Erythroblast (primary cell): ENCODE measurements at places on chromosomes 4 and X.

GRCh38 chr4:168917138-168917779 lies 92.8 kb downstream of the CBR4 start:
- DNase-seq: peak; percentile 64

DNA sequence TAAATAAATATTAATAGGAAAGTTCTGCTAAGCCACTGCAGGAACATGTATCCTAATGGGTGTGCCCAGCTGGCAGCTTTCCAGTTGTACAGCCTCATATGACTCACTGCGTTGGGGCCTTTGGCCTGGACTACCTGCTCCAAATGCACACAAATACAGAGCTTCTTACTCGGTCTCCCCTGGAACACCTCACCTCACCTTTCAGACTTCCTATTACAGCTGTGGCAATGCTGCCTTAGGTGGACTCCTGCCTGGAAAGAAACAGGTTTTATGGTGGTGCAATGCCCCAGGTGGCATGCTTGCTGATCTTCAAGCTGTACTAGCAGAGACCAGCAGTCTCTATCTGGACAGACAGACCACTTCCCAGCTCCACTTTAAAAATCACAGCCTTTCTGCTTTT lies 85.7 kb upstream of the EXOC1L start:
- peak; percentile 92 for DNase-seq

- no peak for DNase-seq
These were observed 10.3 kb downstream of the SNX25 start for GRCh38 chr4:185219551-185220344.

GRCh38 chr4:187732524-187732923 lies 263.0 kb upstream of the ZFP42 start:
- DNase-seq: no peak

- peak; percentile 7 for DNase-seq
These were observed 63.3 kb downstream of the GALNT7 start for GRCh38 chr4:173231916-173232315.

DNA sequence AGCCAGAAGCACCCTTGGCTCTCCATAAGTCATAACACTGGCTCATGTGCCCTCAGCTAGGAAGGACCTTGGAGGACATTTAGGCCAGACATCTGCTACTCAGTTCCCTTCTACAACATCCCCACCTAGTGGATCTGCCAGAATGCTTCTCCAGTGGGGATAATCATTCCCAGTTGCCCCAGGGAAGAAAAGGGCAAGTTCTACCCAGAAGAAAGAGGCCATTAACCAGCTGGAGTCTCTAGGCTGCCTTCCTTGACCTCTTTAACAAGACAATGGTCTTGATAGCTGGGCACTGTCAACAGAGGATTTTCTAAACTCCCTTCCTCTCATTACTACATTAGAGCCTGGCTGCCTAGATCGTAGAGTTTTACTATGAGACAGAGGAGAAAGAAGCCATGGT lies 42.0 kb downstream of the LGI2 start:
- DNase-seq: no peak

- no peak for DNase-seq
These were observed 74.4 kb upstream of the NAP1L2 start for GRCh38 chrX:73289039-73289438.

- peak; percentile 44 for DNase-seq
These were observed 208.4 kb downstream of the NWD2 start for GRCh38 chr4:37452952-37453280.

DNA sequence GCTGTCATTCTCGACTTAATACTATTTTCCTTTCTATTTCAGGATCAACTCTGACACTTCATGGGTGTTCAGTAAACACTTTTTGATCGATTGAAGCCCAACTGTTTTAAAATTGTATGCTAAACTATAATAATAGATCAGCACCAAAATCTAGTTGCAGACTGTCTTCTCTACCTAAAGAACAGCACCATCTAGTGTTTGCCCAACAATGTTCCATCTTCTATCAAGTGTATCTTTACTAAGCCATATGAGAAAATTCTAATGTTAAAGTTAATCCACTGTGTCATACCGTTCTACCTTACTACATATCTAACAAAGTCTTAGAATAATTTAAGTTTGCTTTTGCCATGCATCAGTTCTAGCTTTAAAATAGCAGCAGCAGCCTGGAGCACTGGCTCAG lies 113.0 kb upstream of the PRDX4 start:
- DNase-seq: peak; percentile 5

GRCh38 chrX:112774651-112775293 lies 65.9 kb downstream of the AMOT start:
- no peak for DNase-seq

GRCh38 chr4:163612762-163613161 lies 118.3 kb downstream of the TMA16 start:
- DNase-seq: no peak

- no peak for DNase-seq
These were observed 18.0 kb downstream of the DOK7 start for GRCh38 chr4:3481113-3481531.

GRCh38 chrX:3271834-3272186 lies 74.6 kb downstream of the MXRA5 start:
- no peak for DNase-seq

GRCh38 chrX:109485470-109486340 lies 3.8 kb upstream of the GUCY2F start:
- DNase-seq: peak; percentile 73

DNA sequence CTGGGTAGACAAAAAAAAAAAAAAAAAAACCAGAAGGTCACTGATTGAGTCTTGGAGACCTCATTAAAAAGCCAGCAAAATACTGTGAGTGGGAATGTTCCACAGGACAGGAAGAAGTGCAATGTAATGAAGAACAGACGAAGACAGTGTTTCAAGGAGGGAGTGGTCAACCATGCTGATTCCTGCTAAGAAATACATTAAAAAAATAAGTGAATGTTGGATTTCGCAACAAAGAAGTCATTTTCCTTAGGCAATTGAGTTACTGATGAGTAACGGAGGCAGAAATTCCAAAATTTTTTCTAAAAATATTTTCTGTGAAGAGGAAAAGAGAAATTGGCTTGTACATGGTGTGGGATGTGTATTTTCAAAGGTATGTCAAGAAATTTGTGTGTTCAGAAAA lies 94.3 kb upstream of the FAM47B start:
- no peak for DNase-seq

DNA sequence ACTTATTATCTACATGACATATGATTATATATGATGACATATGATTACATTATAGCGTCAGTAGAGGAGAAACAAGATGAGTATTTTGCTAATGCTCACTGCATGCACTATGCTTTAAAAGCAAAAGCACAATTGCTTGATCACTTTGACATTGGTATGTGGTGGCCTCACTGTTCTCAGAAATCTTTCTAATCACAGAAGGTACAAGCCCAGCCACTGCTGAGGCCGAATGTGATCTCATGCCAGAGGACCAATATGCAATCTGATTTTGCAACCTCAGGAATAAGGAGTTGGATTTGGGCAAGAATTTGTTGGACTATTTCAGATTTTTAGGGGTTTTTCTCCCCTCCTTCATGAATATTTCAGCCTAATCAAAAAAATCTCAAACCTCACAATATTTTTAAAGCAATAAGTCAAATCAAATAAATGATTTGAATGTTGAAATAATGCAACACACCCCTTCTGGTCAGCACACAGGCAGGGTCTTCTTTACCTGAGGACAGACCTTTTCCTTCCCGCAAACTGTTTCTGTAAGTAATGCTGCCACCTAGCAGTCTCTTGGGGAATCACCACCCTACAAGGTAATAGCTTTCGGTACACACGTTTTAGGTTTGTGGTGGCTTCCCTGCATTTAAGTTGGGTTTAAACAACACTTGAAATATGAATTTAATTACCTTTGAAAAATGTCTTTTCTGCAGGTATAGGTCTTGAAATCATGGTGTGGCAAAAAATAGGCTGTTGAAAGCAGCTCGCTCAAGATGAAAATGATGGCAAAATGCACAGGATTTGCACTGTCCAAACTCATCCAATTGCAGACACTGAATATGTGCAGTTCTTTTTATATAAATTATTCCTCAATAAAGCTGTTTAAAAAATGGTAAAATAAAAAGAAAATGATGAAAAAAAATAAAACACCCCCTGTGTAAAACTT lies 4.8 kb upstream of the CXCL13 start:
- peak; percentile 9 for DNase-seq

DNA sequence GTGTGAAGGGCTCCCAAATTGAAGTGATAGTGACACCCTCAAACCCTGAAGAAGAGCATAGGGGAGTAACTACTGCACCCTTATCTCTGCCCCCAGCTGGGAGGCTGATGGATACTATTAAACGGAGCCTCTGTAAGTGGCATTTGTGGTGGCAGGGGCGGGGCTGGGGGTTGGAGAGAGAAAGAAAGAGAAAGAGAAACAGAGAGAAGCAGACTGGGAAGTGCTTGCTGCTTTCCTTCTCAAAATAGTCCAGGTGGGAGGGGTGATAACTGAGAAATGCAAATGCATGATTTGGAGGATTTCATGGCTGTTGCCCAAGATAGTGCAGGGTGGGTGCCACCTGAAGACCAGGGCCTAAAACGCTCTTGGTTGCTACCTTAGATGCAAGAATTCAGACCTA lies 253.5 kb upstream of the GATB start:
- peak; percentile 9 for DNase-seq
